Neural progenitor cell (in vitro differentiated cells): ENCODE measurements at places on chromosomes 7 and 10.

DNA sequence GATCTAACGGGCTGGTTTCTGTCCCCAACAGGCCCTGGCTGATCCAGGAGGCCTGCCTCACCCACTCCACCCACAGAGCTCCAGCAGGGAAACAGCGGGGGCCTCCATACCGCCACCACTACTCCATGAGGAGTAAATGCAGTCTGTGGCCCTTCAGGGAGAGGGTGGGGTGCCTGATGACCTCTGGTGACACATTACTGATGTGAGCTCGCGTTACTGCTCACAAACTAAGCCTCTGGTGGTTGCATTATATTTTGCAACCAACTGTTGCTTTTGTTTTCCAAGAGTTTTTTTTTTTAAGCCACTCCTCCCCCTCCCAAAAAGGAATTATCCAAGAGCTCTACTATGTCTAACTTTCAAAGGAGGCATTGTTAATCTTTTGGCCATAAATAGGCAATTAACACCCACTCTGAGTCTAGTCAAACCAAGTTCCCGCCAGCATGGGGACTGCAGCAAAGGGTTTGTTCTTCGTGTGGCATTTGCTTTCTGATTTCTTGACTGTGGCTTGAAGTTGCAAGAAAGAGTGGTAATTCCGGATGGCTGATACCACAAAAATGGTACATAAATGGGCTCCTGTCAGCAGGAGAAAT, 72.6 kb downstream of the FAM53B start:
- peak; percentile 54 for DNase-seq

DNA sequence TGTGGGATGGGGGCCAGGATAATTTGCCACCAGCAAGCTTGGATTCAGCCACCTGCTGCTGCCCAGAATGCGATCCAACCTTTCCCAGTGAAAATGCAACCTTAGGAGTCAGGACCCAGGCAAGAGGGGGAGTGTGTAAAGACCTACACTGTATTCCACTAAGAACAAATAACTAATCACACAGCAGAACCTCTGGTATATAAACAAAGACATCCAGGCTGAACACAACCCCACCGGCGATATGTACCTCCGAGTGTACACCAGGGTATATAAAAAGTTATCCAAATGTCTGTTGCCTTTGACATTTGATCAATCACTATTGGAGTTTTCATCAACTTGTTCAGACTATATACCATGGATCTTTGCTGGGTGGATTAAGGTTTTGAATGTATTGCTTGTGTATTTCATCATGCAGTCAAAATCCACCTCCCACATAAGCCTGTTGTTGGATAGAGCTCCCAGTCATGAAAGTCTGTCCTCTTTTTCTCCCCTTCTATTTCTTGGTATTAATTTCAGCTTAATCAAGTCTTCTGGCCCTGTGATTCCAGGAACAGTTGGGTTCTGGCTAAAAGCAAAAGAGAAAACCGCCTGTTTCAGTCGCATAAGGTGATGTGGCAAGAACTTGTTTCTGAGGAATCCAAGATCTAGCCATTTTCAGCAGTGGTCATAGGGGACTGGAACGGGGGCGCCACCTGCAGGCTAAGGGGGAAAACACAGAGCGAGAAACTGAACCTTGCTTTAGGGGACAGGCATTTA, 290.7 kb downstream of the CCDC3 start:
- peak; percentile 78 for DNase-seq

DNA sequence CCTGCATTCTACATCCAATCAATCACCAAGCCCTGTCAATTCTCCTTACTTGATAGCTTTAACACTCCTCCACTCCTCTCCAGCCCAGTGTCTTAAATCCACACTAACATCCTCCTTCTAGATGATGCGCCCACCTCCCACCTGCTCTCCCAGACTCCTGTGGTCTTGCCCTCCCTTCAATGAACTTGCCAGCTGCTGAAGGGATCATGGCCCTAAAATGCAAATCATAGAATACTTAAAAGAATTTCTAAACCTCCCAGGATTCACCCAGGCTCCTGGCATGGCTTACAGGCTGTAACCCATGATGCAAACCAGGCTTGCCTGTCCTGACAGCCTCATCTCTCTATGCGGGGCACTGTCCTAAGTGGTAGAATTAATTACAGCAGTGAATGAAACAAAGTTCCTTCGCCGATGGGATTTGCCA, 43.6 kb downstream of the SYPL1 start:
- no peak for DNase-seq

DNA sequence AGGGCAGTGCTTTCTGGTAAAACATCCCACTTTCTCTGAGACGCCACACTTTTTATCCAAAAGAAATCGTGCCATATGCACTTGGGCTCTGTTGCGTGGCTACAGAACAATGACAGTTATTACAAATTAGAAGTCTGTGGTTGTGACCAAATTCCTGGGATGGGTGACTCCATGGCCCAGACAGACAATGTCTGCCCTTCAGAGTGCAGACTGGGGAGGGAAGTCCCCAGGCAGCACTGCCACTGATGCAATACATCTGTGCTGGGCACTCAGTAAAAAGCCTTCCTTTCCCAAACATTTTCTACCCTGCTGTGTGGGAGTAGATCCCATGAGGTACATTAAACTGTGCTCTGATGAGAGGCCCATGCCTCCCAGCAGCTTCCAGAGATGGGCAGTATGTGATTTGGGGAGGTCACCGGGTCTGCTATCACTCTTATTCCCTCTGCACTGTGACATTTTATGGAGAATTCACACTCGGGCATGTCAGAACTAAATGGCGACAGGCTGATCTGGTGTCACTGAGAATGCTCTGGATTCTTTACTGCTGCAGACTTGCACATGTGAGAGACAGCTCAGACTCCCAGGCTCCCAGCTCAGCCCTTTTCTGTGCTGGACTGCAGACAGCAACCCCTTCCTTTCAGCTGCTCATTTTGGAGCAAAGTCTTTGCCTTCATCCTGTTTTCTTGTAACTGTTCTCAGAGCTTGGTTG, 243.5 kb upstream of the ZNF32 start:
- DNase-seq, result no peak

GRCh38 chr10:73591935-73592699, 975 bp upstream of the USP54 start:
- peak; percentile 57 for DNase-seq

DNA sequence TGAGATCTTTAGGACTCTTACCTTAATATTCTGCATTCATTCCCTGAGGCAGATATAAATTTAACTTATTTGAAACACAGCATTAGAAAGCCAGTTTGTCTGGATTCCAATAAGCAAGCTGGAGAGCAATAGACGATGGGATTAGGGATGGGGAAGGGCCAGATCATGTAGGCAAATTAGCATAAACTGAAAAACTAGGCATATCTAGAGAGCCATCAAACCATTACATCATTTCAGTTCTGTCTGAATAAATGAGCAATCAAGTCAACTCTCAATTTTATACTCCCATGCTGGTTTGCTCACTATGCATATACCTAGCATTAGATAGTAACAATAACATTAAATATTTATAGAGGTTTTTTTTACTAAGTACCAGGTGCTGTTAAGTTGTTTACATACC, 583.6 kb upstream of the LRRN3 start:
- DNase-seq, result no peak

GRCh38 chr10:30247704-30248103, 101.4 kb downstream of the MTPAP start:
- no peak for DNase-seq

- DNase-seq, result no peak
These were observed 42.2 kb downstream of the ACSM6 start for GRCh38 chr10:95236068-95236903.
